ENCODE measurements at places on chromosomes 12 and 14.

- no peak for DNase-seq
Measured at GRCh38 chr14:83260751-83261150, 1727.1 kb upstream of the SEL1L start.

DNA sequence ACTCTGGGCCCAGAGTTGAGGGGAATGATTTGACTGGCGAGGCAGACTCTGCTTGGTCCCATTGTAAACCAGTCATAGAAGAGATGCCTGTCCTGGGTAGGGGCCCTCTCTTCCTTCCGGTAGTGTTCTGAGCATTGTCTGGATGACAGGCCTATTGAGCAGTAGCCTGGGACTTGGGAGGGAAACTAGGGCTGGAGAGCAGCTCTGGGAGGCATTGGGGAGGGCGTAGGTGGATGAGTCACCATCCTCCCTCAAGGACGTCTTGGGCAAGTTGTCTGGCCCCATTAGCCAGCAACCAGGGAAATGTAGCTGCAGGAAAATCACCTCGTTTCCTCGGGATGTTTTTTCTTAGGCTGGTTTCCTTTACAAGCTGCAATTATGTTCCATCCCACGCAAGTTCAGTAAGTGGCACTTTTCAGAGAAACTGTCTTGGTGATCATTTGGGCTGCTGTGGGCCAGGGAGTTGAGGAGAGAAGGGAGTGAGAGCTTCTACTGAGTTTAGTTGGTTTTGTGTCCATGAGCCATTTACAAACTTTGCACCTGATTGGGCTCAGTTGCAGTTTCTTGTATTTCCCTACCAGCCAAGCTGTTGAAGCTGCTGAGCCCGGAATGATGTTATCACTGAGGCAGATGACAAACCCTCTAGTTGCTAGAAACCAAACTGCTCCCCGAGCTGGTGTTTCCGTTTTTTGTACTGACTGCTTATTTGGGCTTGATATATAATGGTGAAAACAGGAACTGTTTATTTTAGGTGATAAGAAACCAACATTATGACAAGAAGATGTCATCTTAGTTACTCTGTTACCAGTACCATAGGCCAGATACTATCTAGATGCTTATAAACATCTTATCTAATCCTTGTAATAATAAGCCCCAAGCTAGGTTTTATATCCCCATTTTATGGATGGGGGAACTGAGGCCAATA lies 147.6 kb downstream of the CHST11 start:
- DNase-seq: peak; percentile 3

- peak; percentile 13 for DNase-seq
Measured at GRCh38 chr12:94149119-94149780, 873 bp downstream of the PLXNC1 start.

DNA sequence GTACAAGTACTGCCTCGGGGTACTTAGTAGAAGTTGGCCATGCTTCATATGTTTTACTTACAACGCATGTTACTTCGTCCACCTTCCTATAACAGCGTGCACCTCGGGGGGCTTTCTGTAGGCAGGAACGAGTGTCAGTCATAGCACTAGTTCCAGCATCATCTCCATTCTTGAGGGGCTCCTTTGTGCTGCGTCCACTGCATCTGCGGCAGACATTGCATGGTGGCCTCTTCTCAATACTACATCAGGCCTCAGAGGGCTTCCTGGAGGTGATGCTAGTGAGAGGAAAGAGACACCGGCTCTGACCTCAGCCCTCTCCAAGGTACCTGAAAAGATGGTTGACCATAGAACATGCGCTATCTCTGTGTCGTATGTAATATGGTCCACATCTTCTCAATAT lies 121.2 kb upstream of the RTL1 start:
- DNase-seq: no peak

- no peak for DNase-seq
Measured at GRCh38 chr12:29695026-29695425, 88.7 kb downstream of the TMTC1 start.

DNA sequence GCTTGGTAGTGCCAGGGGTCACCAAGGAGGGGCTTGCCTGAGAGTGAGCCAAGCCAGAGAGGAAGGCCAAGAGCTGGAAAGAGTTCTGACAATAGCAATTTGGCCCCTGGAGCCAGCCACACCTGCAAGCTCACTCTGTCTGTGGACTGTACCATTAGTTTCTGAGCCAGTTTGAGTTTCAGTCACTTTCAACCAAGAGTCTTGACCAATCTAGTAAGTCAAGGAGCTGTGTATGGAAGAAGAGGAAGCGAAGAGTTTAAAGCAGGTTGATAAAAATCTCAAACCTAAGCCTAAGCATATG lies 38.5 kb downstream of the NT5DC3 start:
- no peak for DNase-seq

- no peak for DNase-seq
Measured at GRCh38 chr12:119222222-119222951, 43.7 kb downstream of the HSPB8 start.

DNA sequence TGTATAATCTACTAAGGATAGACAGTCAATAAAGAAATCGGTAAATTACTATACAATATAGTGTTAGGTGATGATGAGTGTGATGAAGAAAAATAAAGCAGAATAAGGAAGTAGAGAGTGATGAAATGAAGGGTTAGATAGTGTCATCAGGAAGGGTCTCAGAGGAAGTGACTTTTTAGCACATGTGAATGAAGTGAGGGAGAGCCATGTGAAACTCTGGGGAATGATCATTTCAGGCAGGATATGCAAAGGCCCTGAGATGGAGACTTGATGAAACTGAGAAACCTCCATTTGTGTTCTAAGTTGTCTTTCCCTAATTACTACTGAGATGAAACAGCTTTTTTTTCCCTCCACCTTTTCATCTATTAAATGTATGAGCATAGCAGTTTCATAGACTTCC lies 19.4 kb upstream of the GNPTAB start:
- no peak for DNase-seq

DNA sequence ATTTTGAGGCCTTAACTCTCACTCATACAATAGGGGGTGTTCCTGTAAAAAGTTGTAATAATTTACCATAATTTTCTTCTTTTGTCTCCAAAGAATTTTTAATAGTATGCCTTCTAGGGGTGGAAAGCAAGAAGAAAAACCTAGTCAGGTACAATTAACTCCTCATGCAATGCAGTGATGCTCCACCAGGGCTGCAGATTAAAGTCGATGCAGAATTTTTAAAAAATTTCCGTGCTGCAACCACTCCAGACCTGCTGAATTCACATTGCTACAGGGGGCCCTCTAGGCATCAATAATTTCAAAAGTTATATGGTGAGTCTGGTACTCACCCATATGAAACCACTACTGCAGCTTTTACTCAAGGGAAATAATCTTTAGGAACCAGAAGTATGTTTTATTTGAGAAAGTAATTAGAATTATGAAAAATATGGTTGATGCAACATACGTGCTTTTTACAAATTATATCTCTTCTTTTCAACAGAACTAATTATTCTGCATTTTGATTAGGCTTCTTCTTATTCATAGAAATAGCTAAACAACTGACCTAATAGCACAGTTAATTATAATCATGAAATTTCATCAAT lies 353.2 kb downstream of the BCAT1 start:
- DNase-seq: no peak

- DNase-seq: no peak
Measured at GRCh38 chr12:26153421-26154154, 28.8 kb upstream of the BHLHE41 start.

DNA sequence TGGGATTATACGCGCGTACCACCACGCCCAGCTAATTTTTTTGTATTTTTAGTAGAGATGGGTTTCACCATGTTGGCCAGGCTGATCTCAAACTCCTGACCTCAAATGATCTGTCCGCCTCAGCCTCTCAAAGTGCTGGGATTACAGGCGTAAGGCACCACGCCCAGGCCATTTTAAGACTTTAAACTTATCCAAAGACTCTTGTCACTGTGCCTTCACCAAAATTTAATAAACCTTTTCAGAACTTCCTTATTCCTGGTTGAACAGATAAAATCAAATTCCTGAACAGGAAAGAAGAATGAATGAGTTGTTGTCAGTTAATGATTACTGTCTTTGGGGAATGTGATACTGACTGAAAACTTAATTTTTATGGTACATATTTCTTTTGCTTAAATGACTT lies 37.8 kb downstream of the GIT2 start:
- DNase-seq: no peak
